Activated CD4-positive, alpha-beta T cell treated with anti-CD3 and anti-CD28 coated beads for 36 hours (primary cell): ENCODE measurements at places on chromosomes 5 and 9. TPM values are rescaled to one million over a fixed set of nuclear protein-coding genes. Genes with fewer than 3 reads are reported as not detected.

The GARIN3 gene
- total RNA-seq: 0.79 TPM

The TRAF1 gene
- total RNA-seq: 103 TPM

The PCDHA1 gene
- total RNA-seq: not detected

The FGF18 gene
- not detected for total RNA-seq

The JAKMIP2 gene
- total RNA-seq: 3.9 TPM

The GPX8 gene
- not detected for total RNA-seq

The IFNA21 gene
- not detected for total RNA-seq

The GHR gene
- not detected for total RNA-seq

The ENHO gene
- total RNA-seq: not detected

The PCDHGB2 gene
- 0.07 TPM for total RNA-seq

The ADAMTSL2 gene
- 0.11 TPM for total RNA-seq

The SLC36A3 gene
- total RNA-seq: not detected

The SHC3 gene
- total RNA-seq: not detected

The LURAP1L gene
- not detected for total RNA-seq

The FGF10 gene
- not detected for total RNA-seq

The ZDHHC11 gene
- total RNA-seq: 6.4 TPM

The LOX gene
- total RNA-seq: not detected

The PCDHB5 gene
- total RNA-seq: not detected

The MTMR12 gene
- 22.8 TPM for total RNA-seq

The ENC1 gene
- total RNA-seq: 0.67 TPM
